Esophagus squamous epithelium (tissue), 5 donors: ENCODE measurements at places on chromosomes 1 and 21.

DNA sequence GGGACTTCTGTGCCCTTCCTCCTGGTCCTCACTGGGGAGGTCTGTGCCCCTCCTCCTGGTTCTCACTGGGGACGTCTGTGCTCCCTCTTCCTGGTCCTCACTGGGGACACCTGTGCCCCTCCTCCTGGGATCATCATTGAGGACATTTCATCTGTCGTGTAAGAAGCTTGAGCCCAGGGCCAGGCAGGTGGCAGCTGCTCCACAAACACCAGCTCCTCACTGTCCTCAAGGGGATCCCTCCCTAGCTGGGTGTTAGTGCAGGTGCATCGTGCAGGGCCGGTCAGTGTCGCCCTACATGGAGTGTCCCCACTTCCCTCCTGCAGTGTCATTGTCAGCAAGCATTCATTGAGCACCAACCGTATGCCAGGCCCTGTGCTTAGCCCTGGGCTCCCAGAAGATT lies 312.7 kb downstream of the PTPRU start:
- DNase-seq, result no peak

- no peak for DNase-seq
Observed at GRCh38 chr1:7535934-7536878, 234.9 kb upstream of the VAMP3 start.

DNA sequence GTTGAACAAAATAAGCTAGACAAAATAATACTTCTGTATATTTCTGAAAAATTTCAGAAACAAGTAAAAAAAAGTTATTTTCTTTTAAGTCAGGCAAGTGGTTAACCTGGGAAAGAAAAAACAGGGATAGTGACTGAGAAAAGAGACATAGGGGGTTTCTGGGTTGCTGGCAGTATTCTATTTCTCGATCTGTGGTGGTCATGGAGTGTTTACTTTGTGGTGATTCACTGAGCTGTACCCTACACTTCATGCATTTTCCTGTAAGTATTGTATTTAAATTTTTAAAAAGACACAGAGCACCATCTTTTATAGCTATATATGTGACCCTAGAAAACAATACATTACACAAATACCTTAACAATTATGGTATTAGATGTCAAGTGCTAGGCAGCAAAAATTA lies 58.2 kb downstream of the ZNF644 start:
- DNase-seq, result no peak

DNA sequence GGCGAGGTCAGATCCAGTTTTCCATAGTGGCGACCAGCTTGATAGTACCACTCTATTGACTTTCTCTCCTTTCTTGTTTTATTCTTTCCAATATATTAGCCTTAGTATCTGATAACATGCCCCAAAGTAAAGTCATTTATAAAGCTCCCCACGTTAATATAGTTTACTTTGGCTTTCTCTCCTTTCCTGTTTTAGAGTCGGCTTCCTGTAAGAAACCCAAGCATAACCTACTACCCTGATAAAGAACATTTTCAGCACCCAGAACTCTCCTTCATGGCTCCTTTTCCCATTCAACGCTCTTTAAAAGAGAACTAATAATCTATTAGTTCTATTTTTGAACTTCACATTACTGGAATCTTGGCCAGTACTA lies 23.7 kb downstream of the CD1D start:
- DNase-seq, result no peak

- no peak for DNase-seq
Observed at GRCh38 chr1:36922071-36922470, 112.2 kb downstream of the GRIK3 start.

GRCh38 chr1:219659005-219659600 lies 46.2 kb upstream of the ZC3H11B start:
- no peak for DNase-seq
